T-helper 17 cell (primary cell): ENCODE measurements at places on chromosomes 5 and 9. TPM values are rescaled to one million over a fixed set of nuclear protein-coding genes. Genes with fewer than 3 reads are reported as not detected.

DNA sequence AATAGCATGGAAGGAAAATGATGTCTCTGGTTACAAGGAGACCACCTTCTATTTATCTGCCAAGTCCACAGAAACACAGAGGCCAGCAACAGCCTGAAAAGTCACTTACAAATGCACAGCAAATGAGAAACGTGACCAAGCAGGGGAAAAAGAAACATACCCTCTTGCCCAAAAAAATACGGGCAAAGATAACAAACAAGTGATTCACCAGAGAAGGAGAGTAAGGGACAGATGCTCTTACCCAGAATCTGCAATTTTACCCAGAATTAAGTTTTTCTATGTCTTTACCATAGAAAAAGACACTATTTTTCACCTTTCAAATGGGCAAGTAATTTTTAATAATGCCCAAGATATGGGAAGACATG, 28.1 kb downstream of the CAMSAP1 start:
- no peak for DNase-seq

GRCh38 chr9:32968101-32969011, 33.1 kb downstream of the APTX start:
- peak; percentile 27 for DNase-seq

- no peak for DNase-seq
These were observed 72.3 kb upstream of the STARD4 start for GRCh38 chr5:111584651-111585050.

- DNase-seq = no peak
These were observed 43.2 kb downstream of the SH3RF2 start for GRCh38 chr5:145979270-145980223.

GRCh38 chr5:1294835-1295649, at the start of gene TERT:
TERT (minus strand) TSS chr5:1295068; CDS start chr5:1294989, 79 bp downstream.
- peak; percentile 68 for DNase-seq

Gene FOXD4L5
- total RNA-seq = not detected

Gene UBQLN1
- 152 TPM for total RNA-seq

- no peak for DNase-seq
These were observed 220.3 kb upstream of the TAS2R1 start for GRCh38 chr5:9850456-9850855.
